ENCODE measurements at places on chromosomes 5 and 9.

GRCh38 chr9:131799177-131799823, 59.4 kb upstream of the RAPGEF1 start:
- peak; percentile 84 for DNase-seq

DNA sequence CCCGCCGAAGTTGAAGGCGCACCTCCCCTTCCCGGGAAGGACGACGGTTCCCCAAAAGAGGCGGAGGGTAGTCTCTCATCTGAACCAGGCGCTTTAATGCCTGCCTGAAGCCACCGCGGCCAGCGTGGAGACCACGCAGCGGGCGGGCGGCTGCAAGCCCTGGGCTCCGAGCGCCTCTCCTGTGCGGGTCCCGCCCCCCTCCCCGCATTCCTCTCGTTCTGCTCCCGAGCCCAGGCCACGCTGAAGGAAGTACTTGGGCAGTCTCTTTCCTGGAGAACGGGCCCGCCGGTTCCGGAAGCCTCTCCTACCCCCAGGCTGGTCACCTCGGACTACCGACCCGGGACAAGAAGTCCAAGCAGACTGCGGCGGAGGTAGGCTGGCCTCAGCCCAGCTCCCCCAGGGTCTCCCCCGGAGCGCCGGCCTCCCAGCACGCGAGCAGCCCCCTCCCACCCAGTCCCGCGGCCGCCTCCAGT, 571 bp downstream of the PPIC start:
- no peak for DNase-seq

DNA sequence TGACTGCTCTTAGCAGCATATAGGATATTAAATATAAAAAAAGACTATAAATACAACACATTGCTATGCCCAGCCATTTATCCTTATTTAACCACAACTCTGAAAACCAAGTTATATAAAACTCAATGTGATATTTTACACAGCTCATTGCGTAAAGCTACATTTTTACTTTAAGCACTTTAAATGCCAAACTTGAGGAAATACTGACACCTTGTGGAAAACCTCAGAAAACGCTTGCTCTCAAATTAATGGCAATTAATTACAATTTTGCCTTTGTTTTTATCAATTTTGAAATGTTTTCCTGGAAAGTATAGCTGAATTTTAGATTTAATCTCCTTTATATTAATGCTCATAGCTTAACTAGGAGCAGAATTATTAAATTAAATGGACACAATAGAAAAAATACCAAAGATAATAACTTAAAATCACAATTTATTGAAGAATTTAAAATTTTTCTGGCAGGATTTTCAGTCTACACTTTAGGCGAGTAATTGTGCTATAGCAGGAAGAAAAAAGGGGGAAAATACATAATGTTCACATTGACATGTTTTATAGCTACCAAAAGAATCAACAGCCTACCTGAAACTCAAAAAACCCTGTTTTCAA, 25.2 kb upstream of the PLAC8L1 start:
- DNase-seq, result no peak

DNA sequence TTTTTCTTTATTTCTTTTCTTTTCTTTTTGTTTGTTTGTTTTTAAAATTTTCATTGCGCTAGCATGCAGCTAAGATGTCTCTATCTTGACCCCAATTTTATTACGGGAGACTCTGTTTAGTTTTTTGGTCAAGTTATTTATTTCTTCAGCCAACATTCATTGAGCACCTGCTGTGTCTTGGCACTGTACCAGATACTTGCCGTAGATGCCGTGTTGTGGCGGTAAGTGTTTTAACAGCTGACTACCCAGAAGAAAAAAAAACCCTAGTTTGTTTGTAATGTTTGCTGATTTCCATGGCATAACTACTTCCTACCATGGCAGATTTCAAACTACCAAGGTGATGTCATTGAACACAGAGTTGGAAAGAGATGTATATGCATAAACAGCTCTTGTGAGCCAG, 65.0 kb downstream of the UGCG start:
- no peak for DNase-seq

GRCh38 chr9:115211413-115212124, 93.6 kb upstream of the TNC start:
- no peak for DNase-seq
